NCI-H1436 treated with DMSO at 0.1 percent for 48 hours (cell line): ENCODE measurements at places on chromosomes 11 and 22.

GRCh38 chr11:40292721-40293508, 1166.5 kb downstream of the LRRC4C start:
- DNase-seq: no peak

DNA sequence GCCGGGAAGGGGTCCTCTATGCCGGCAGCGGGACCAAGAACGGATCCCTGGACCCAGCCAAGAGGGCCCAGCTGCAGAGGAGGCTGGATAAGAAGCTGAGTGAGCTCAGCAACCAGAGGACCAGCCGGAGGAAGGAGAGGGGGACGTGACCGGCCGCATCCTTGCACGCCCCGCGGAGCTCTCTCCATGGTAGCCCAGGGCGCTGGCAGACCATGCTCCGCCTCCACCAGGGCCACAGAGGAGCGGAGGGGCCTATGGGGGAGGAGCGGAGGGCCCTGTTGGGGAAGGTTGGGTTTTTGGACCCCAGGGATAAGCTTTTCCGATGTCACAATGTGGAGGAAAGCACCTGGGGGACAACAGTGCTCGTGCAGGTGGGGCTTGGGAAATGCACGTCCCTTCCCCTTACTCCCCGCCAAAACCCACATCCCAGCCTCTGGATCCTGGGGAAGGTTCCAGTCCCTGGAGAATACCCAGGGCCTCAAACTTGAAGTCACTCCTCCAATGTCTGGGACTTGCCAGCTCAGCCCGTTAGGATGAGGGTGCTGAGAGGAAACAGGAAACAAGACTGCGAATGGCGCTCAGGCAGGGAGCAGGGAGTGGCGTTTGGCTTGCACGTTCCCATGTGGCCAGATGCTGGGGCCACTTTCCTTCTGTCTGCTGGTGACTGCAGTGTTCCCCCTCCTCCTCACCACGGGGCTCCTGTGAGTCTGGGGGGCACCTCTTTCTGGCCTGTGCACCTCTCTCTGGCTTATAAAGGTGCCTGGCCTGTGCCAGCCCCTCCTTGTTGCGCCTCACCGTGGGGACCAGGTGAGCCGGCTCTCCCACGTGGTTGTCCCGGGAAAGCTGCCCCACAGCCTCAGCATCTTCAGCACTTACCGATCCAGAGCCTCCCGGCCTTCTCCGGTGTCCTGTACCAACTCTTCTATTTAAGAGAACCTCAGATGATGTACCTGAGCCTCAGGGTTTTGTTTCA, 36.2 kb downstream of the IGHMBP2 start:
- no peak for DNase-seq

GRCh38 chr11:130180896-130181294, 21.3 kb downstream of the ST14 start:
- no peak for DNase-seq

GRCh38 chr11:130121445-130121978, 38.1 kb upstream of the ST14 start:
- DNase-seq: no peak

- no peak for DNase-seq
Measured at GRCh38 chr22:47379037-47379436, 616.6 kb downstream of the TBC1D22A start.

DNA sequence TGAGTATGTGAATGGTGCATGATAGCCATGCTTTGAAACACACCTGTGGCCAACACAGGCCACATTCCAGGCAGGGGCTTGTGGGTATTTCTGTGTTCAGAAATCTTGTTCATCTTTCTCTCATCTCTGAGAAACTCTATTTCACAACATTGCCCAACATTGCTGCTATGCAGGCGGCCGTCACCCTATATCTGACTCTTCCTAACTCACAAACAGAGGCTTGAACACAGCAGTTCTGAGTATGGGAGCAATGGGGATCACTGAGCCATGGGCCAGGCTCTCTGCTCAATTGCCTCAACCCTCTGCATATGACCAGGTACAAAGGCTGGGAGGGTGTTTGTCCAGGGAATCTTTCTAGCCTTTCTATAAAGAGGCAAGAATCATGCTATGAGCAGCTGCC, 259.9 kb downstream of the BUD13 start:
- DNase-seq: no peak

DNA sequence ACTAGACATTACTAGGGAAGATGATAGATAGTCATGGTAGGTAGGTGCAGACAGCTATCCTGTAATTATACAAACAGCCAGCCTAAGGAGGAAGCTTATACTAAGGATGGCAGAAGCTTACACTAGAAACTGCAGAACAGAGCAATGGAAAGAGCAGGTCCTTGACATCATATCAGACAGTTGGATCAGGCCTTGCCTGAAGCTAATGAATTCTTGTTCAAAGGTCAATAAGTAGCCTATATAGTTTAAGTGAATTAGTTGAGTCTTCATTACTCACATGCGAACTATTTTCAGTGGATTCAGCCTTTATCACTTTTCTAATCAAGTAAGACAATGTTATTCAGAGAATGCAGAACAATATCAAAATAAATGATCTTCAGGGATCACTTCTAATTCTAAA, 22.3 kb upstream of the GRK3 start:
- DNase-seq: no peak

DNA sequence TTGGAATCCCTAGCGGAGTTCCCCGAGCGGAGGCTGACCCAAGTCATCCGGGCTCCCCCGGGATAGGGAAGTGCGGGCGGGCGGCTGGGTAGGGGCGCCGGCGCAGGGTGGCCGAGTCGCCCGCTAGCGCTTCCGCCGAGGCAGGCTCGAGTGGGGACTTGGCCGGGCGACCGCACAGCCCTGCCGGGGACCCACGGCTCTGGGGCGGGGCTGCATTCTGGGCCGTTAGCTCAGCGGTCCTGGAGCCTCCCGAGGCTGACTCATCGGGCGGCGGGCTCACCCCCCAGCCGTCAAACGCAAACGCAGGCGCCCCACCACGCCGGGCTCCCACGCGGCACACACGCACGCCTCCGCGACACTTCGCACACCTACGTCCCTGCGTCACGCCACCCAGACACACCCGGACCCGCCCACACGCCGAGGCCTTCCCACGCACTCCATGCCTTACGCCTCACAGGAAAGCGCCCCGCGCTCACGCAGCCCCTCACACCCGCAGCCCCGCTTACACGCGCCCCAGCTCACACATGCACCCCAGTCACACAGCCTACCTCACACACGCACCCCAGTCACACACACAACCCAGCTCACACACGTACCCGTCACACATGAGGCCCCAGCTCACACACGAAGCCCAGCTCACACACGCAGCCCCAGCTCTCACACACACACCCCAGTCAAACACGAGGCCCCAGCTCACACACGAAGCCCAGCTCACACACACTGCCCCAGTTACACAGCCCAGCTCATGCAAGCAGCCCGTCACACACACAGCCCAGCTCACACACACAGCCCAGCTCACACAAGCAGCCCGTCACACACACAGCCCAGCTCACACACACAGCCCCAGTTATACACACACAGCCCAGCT, 1.2 kb downstream of the PHLDB1 start:
- DNase-seq: no peak

DNA sequence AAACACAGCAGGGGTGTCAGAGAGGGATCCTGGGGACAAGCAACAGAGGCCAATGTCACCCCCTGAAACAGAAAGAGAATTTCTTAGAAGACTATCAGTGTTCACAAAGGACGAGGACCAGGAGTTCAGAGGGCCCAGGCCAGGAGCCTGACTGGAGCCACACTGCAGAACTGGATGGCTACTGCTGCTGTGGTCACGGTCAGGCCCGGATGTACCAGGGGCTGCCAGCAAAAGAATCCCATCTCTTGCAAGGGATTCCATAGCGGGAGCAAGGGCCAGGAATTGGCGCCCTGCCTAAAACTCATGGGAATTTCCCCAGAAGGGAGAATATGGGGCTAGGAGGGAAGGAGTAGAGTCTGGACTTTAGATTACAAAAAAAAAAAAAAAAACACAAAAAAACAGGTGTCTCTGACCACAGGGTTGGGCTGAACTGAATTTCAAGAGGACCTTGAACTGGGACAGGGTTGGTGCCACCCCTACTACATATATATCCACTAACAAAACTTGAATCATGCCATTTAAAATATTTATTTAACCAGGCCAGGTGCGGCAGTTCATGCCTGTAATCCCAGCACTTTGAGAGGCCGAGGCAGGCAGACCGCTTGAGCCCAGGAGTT, 15.7 kb upstream of the KCTD14 start:
- no peak for DNase-seq

DNA sequence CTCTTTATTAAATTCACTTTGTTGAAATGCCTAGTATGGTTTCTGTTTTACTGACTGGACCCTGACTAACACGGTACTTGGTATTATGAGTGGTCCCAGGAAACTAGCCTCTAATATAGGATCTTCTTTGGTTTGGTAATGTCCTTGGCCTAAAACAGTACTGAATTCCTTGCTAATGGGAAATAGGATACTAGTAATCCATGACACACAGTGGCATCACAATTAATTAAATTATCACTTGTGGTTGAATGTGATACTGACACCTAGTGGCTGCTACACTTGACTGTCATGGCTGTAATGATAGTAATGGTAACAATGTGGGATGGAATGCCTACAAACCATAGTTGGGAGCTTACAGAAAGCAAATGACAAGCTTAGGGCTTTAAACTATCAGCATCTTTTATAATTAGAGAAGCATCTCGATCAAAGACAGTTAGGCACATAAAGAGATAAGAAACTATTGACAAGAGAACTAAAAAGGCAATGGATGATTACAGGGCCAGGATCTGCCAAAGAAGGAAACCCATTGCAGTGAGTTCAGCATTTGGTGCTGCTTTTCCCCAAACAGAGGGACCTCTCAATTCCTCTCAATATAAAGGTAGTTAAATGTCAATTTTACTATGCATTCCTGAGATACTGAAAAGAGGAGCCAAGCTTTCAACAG, 8.6 kb downstream of the DNHD1 start:
- DNase-seq: no peak
